ENCODE measurements at places on chromosomes 13 and 19.
A peak's percentile ranks its signal among the peaks of the same experiment; 100 is the strongest.

- no peak for DNase-seq
Measured at GRCh38 chr13:61148211-61148610, 267.4 kb downstream of the PCDH20 start.

DNA sequence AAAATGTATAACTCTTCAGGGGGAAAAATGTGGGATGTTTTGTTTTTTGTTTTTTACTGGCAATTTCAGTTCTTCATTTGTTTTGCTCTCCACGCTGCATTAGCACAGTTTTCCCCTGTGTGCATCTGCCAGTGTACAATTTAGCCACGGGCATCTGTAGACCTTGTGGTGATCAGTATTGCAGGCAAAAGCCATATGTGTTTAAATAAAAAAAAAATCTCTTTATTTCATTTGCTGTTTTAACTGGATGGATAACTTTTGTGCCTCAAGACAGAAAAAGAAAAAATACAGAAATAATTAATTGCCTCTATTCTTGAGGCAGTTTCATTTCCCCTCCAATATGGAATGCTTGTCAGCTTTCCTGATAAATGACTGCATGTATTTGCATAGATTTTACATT, 7.9 kb upstream of the MAB21L1 start:
- no peak for DNase-seq

DNA sequence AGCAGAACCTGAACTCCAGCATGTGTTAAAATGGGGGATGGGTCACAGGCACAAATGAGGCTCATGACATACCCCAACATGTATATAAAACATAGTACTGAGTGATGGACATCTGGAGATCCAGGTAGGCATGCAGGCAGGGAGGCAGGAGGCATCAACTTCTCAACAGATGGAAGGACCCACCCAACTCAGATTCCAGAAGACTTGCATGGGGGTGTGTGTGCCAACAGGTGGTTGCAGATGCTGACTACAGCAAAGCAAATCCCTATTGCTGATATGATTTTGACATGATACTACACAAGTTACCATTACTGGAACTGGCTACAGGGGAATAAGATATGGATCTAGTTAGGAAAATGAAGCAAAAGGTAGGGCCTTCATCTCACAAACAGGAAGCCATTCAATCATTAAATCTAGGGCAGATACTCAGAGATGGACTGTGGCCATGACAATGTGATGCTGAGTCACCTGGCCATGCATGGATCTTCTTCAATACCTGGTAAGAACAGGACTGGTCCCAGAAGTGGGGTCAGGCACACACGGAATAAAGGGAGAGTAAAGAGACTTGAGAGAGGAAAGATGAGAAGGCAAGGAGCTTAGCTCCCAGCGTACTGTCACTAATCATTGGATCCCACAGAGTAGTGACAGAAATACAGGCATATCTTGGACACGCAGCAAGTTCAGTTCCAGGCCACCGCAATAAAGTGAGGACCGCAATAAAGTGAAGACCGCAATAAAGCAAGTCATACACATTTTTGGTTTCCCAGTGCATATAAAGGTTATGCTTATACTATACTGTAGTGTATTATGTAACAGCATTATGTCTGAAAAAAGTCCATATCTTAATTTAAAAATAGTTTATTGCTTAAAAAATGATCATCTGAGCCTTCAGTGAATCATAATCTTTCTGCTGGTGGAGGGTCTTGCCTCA, 91.3 kb downstream of the USP12 start:
- no peak for DNase-seq

DNA sequence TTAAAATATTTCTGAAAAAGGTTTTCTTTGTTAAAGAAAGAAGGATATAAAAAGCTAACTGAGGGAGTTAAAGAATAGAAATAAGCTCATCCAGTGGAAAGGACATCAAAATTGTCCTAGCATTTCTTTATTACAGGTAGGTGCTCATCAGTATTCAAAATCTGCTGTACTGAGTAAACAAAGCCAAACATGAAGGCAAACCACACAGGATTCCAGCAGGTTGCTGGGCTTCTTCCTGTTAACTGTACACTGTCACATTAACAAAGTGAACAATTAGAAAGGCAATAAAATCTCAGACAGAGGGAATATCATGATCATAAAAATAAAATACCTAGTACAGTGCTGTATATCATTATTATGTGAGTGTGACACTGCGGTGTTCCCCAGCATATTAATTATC, 1541.0 kb downstream of the SLITRK5 start:
- DNase-seq, result peak; percentile 8

- DNase-seq, result peak; percentile 73
Measured at GRCh38 chr13:113630296-113630695, 27.7 kb downstream of the ATP4B start.

DNA sequence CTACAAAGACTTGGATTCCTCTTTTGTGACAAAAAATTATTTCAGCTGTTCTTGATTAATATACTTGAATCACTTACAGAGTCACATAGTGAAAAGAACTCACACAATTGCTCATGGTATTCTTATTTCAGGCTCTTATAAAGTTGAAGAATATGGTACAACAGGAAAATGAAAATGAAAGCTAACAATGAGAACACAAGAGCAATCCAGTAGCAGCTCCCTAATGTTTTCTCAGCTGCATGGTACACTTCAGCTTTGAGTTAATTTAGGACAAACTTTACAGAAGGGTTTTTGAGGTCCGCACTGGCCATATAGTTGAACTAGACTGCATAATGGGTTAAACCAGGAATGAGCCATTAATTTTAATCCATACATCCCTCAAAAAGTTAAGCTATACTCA, 1261.8 kb downstream of the SLITRK5 start:
- no peak for DNase-seq

GRCh38 chr13:94656176-94656575, 54.5 kb downstream of the GPR180 start:
- no peak for DNase-seq

DNA sequence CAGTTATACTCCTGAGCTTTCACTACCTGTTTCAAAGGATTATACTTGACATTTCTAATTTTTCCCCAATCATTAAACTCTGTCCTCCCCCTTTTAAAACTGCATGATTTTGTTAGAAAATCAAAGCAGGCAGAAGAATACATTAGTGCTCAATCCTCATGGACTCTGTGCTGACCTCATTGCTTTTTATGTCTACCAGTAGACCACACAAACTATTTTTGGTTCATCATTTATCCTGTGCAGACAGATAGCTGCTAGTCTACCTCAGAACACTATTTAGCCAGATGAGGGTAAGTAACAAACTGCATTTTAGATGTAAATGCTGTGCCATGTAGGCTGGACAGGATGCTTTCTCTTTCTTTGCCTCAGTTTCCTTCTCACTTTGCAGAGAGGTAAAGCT, 235.9 kb downstream of the DCT start:
- DNase-seq, result no peak

- DNase-seq, result no peak
Measured at GRCh38 chr19:18521692-18522123, at the start of gene ELL. ELL (minus strand) TSS chr19:18522070; CDS start chr19:18522055, 15 bp downstream.

- no peak for DNase-seq
Measured at GRCh38 chr13:34223984-34224383, 406.0 kb downstream of the RFC3 start.

GRCh38 chr13:31909864-31910551, 121.6 kb upstream of the FRY start:
- peak; percentile 34 for DNase-seq

DNA sequence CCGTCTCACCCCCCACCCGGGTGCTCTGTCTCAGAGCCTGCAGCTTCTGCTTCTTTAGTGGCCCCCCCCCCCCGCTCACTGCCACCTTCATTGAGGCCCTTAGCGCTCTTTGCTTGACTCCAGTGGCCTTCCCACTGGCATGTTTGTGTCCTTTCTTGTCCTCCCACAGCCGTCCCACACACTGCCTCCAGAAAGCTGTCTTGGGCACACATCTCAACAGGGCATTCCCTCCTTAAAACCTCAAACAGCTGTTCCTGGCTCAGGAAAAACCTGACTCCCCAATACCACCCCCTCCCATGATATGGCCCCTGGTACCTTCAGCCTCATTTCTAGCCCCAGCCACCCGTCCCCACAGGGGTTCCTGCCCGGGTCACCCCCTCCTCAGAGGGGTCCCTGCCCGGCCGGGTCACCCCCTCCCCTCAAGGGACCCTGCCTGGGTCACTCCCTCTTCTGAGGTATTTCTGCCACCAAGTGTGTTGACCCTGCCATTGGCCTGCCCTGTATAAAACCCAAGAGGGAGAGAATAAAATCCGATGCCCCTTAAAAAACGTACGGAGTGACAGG, 8.9 kb downstream of the B3GLCT start:
- DNase-seq, result no peak

- no peak for DNase-seq
Measured at GRCh38 chr19:40762754-40763470, 11.9 kb downstream of the SNRPA start.

GRCh38 chr13:54945973-54946372, 1917.4 kb downstream of the OLFM4 start:
- DNase-seq, result no peak

DNA sequence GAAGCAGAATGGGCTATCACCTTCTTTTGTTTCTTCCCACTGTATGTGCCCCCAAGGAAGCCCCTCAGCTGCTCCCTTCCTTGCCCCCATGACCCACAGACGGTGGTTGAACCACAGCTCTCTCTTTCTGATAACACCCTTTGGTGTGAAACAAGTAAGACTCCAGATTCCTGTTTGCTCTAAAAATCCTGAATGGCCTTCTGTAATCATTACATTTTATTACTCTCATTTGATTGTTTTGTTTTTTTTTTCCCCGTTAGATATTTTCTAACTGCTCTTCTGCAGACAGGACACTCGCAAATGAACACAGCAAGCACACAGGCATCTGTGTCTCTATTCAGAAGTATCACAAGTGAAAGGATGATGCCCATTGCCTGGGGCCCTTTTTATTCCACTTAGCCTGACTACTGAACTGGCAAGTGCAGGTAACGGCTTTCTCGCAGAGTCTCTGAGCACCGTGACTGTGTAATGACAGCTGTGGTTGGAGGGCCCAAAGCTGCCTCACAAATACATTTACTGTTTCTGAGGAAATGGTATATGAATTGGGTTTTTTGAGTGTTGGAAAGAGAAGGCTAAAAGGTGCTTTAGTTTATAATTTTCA, 59.3 kb downstream of the OXGR1 start:
- DNase-seq, result peak; percentile 83

DNA sequence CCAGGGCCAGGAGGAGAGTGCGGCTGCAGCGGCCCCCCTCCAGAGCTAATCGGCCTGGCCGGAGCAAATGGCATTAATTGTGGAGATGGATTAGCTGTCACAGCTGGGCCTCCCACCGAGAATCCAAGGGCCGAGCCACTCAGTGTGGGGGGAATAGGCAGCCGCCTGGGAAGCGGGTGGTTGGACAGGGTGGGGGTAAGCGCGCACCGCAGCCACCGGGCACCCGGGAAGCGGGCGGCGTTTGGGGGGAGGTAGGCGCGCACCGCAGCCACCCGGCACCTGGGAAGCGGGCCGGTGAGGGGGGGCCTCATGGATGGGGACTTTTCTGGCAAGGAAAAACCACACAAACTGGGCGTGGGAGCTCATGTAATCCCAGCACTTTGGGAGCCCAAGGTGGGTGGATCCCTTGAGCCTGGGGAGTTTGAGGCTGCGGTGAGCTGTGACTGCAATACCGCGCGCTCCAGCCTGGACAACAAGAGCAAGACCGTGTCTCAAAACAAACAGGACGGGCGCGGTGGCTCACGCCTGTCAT, 9.7 kb downstream of the R3HDM4 start:
- no peak for DNase-seq

- DNase-seq, result peak; percentile 93
Measured at GRCh38 chr19:42217520-42218437, at the start of gene DEDD2. DEDD2 (minus strand) TSS chr19:42217677; CDS start chr19:42217007, 670 bp downstream.

DNA sequence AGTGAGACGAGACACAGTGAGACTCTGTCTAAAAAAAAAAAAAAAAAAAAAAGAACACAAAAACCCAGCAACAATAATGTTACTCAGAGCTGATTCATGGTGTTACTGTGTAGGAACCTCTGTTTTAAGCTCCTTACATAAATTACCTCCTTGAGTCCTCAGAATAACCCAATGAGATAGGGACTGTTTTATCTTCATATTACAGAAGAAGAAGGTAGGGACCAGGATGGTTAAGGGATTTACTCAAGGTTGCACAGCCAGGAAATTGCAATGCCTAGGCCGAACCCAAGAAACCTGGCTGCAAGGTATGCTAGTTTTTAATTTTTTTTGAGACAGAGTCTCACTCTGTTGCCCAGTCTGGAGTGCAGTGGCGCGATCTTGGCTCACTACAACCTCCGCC, 1.5 kb upstream of the DAND5 start:
- no peak for DNase-seq

DNA sequence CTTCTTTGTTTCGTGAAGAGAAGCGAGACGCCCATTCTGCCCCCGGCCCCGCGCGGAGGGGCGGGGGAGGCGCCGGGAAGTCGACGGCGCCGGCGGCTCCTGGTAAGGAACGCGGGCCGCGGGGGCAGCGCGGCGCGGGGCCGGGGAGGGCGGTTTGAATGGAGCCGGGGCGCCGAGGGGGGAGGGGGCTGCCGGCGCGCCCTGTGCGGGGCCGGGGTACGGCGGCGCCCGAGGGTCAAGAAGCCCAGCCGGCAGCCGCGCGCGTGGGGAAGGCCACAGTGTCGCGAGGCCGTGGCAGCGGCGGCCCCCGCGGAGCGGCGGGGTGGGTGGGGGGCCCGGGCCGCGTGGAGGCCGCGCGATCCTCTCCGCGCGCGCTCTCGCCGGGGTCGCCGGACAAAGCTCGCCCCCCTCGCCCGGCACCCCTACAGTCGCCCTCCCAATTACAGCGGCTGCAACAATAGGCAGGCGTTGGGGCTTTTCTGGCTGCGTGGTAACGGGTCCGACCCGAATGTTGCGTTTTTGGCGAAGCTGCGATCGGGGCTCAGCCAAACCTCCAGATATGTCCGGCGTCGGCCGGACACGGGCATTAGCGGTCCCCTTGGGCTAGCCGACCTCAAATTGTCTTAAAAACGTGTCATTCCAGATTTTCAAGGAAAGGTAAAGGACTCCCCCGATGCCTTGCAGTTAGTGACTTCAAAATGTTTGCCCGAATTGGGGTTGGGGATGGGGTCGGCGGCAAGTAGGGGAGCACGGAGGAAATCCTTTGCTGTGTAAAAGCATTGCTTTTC, 437 bp downstream of the SMARCA4 start:
- no peak for DNase-seq

DNA sequence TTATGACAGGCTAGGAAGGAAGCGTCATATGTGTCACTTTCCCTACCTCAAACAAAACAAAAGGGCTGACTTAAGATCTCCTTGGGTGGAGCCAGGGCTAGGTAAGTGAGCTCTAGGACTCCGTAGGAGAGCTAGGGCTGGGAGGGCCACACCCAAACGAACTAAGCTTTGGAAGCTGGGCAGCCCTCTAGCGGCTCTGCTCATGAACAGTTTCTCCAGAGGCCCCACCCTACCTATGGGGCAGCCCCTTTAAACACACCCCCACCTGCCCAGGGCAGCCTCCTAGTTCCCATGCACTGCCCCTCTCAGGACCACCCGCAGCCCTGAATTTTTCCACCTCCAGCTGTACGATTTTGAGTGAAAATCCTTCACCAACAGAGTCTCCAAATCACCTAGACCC, 3.5 kb downstream of the PEG3 start:
- DNase-seq, result no peak

- DNase-seq, result no peak
Measured at GRCh38 chr19:38452430-38453366, 19.2 kb downstream of the RYR1 start.

GRCh38 chr19:46076951-46077814, 36.4 kb upstream of the IGFL4 start:
- DNase-seq, result peak; percentile 88

Measured in NCI-H345 (cell line).